D341Med (cell line): ENCODE measurements at places on chromosomes 16 and 17.
A peak's percentile ranks its signal among the peaks of the same experiment; 100 is the strongest.

DNA sequence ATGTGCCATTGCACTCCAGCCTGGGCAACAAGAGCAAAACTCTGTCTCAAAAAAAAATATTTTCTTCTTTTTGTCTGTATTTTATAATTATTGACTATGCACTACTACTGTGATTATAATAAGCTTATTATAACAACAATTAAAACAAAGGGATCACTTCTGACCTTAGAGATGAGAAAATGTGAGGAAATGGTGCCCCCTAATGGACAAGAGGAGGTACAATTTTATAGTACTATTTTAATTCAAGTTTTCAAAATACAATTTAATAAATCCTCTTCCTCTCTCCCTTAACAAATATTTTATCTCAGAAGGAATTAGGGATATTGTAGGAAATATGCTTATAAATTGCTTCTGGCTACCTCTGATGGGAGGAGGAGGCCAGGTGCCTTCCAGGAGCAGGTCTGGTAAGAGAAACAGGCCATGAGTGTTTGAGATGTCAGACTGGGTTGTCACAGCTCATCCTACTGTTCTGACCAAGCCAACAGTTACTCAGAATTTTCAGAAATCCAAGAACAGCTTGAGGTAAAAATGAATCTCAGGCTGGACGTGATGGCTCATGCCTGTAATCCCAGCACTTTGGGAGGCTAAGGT lies 14.0 kb downstream of the VPS53 start:
- DNase-seq = no peak

- DNase-seq = no peak
Measured at GRCh38 chr16:50282955-50283631, 16.7 kb downstream of the ADCY7 start.

DNA sequence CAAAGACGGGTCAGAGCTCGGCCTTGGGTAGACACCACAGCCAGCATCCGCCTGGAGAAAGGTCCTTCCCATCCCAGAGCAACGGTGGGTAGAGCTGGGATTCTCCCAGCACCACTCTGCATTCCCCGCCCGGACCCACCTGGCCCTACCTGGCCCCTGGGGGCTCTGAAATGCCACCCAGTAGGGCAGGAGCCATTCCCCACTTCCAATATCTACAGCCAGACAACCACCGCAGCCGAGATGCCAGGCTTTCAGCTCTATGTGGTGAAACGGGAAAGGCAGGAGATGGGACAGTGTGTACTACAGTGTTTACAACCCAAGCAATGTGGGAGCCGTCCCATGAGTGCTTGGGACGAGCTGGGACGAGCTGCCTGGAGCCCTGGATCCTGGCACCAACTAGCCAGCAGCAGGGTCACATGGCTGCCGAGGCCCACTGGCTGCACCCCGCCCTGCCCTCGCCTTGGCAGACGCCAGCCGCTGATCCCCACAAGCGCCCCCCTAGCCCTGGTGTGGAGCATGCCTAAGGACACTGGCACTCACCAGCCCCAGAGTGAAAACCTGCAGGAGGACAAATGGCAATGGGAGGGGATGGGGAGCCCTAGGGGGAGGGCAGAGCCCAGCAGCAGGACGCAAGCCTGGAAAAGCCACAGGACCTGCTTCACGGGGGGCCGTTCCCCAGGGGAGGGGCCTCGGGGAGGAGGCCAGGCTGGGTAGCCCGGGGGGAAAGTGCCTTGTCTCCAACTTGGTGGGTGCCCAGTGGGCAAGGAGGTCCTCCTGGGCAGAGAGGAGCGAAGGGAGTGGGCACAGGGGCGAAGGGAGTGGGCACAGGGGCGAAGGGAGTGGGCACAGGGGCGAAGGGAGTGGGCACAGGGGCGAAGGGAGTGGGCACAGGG lies 13.5 kb downstream of the TMC6 start:
- DNase-seq = no peak

DNA sequence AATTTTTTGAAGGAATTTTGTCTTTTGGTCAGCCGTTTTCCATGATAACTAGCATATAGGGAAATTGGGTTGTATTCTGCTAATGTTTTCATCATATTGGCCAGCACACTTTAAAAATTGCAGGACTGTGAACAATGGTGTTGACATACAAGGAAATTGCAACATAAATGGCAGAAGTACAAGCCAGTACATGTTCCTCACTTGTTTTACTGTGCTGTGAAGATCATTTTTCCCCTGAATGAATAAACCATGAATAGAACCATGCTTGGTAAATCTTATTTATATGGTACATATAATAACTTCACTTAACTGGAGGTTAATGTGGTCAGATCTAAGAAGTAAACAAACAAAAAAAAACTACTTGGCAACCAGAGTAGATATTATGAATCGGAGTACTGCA lies 22.8 kb downstream of the OMG start:
- DNase-seq = no peak

DNA sequence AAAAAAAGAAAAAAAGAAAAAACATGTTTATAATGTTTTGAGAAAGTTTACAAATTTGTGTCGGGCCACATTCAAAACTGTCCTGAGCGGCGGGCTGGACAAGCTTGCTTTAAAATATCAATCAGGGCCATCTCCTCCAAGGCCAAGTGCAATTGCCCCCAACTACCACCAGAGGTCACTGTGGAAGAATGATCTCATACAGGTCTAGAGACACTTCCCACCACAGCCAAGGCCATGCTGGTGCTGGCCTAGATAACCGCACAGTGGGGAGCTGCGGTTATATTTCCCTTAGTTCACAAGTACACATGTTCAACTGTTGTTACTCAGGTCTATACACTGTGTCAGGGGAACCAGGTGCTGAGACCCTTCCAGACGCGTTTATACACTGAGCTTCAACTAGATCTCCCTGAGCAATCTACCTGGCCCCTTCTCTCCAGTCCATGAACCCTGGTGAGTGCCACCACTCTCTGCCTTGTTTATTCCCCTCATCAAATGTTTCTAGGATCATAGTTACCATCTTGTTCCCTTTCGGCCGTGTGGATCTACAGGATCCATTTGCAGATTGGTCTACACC lies 83.8 kb upstream of the CCL2 start:
- DNase-seq = peak; percentile 85

- no peak for DNase-seq
Measured at GRCh38 chr17:16327018-16327417, 26.3 kb downstream of the CENPV start.

GRCh38 chr16:88635671-88636319 lies 2.6 kb upstream of the IL17C start:
- no peak for DNase-seq

- DNase-seq = no peak
Measured at GRCh38 chr17:29205047-29205446, 24.8 kb upstream of the MYO18A start.

- DNase-seq = no peak
Measured at GRCh38 chr16:25264597-25264996, 7.0 kb upstream of the ZKSCAN2 start.

GRCh38 chr17:29557739-29558116 lies 9.1 kb downstream of the ABHD15 start:
- DNase-seq = no peak

DNA sequence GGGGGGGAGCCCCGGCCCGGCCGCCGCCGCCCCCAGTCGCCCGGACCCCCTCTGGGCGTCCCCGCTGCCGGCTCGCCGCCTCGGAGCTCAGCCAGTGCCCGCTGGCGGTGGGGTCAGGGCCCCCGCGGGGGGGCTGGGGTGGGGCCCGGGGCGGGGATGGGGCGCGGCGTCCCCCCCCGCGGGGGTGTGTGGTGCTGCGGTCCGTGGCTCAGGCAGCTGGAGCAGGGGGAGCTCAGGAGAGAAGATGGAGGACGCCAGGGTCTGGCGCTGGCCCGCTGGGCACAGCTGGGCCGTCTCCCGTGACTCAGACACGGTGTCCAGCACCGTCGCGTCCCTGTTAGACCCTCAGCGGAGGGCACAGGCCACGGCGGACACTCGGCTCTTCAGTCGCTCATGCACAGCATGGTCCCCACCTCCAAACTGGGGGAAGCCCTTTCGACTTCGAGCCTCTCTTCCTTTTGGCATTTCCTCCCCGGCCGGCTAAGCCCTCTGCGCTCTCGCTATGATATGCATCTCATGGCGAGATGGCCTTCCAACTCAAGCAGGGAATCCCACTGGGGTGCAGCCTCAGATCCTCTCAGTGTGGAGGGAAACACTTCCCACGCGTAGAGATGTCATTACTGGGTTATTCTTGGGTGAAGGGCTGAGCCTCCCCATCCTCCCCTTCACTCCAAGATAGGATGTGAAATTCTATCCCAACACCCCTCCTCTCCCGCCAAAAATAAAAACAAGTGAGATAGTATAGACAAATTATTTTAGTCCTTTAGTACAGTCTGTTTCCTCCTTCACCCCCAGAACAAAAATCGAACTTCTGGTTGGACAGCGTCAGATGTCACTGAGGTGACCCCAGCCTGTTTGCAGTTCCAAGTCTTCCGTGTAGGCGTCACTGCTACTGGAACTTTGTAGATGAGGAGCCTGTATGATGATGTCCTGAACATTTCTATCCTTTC lies 522 bp upstream of the VEZF1 start:
- DNase-seq = peak; percentile 94

GRCh38 chr16:56349086-56349415 lies 76.3 kb downstream of the AMFR start:
- no peak for DNase-seq

DNA sequence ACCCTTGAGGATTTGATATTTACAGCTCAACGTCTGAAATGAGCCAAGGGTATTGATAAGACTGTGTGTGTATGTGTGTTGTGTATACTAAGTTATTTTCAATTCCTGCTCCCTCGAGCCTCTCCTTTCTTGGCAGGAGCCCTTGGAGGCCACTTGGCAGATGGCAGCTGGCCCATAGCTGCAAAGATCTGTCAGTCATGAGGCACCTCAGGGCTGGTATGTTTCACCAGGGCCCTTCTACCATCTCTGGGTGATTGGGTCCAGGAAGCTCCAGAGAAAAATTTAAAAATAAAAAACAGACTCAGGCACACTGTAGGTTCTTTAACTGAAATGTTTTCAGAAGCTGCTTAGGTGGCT lies 355.7 kb downstream of the HAPSTR1 start:
- DNase-seq = no peak

DNA sequence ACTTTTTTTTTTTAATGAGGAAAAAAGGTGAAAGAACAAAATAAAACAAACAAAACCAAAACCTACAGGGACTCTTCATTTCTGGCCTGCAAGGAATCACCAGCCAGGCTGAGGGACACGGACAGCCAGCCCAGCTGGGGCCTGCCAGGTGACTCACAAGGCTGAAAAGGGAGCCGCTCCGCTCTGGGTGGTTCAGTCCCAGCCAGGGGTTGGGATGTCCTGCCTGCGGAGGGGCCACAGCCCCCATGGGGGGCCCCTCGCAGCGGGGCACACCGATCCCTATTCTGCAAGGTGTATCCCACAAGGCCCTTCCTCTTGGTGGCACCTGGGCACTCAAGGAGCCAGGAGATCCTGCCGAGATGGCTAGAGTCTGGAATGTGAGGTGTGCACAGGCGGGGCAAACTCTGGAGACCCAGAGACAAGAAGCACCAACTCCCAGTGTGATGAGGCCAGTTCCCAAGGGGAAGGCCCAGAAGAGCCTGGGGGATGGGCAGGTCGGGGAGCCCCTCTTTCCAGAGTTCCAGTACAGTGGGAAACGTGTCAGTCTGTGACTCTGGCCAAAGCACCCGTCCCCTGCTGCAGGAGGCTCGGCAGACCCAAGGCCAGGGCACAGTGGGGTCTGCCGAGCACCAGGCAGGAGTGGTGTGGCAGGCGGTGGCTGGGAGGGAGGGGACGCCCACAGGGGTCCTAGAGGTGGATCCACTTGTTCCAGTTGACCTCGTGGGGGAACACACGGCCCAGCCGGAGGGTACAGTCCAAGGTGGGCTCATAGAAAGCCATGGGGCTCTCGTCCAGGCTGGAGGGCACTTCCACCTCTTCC lies 58.9 kb downstream of the IL21R start:
- no peak for DNase-seq

GRCh38 chr17:40399185-40399584 lies 18.5 kb downstream of the TOP2A start:
- DNase-seq = peak; percentile 56

DNA sequence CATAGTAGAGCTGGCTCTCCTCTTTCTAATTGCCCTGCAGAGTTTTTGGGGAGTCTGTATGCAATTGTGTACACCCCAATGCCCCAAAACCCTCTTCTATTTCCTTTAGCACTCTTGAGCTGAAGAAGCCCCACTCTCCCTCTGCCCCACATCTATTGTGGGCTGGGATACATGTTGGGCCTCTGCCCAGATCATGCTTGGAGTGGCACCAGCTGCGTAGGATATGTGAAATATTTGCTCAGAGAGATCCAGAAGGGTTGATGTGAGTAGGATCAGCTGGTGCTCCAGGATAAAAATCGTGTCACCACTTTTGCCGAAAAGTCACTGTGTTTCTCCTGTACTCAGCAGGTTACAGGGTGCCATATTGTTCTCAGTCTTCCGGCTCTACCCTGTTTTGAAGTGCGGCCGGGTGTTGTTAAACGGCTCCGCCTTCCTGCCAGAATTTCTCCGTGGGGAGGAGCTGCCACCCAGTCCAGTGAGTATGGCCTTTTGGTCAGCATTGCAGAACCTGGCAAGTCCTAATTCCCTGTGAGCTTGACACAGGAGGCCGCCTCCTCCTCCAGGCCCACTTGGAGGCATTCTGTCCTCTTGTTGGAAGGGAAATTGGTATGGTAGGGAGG lies 664.5 kb downstream of the WWOX start:
- DNase-seq = no peak

DNA sequence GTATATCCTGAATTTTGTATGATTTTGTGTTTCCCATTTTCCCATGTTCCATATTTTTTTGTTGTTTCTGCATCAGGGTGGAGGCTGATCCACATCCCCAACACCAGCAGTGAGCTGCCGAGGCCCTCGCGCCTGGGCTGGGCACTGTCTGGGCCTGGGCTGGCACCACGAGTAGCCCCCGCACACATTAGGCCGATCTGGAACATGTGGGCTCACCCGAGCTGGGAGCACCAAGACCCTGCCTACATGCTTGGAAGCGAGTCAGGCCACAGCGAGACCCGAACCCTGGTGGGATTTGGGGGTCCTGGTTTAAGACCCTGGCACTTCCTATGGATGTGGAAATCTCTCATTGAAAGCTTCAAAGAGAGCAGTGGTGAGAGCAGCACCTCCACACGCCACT lies 8.5 kb downstream of the KCTD5 start:
- DNase-seq = peak; percentile 6

DNA sequence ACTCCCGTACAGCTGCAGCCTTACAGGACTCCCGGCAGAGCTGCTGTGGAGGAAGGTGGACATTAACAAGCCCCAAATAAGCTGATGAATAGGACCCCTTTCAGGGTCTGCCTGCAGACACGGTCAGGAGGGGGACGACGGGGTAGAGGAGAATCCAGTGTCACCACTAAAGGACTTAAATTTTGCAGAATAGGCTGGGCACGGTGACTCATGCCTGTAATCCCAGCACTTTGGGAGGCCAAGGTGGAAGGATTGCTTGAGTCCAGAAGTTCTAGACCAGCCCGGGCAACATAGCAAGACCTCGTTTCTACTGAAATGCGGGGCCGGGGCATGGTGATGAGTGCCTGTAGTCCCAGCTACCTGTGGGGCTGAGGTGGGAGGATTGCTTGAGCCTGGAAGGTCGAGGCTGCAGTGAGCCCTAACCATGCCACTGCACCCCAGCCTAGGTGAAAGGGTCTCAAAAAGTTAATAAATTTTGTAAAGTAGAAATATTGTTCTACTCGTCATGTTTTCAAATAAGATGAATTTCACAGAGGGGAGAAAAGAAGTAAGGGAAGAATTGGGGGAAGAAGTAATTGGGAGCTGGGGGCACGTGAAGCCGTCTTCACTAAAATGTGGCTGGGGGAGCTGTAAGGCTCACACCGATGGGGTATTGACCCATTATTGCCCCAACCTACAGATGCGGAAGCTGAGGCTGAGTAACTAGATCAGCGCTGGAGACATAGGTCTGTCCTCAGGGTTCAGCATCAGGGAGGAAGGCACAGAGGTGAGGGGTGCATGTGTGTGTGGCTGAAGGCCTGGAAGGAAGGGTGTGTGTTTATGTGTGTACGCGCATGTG lies 4.7 kb downstream of the LITAFD start:
- no peak for DNase-seq
